ENCODE measurements at places on chromosomes 2 and 18.
A peak's percentile ranks its signal among the peaks of the same experiment; 100 is the strongest.

- DNase-seq = no peak
Measured at GRCh38 chr2:24353364-24353763, 7.0 kb downstream of the ITSN2 start.

DNA sequence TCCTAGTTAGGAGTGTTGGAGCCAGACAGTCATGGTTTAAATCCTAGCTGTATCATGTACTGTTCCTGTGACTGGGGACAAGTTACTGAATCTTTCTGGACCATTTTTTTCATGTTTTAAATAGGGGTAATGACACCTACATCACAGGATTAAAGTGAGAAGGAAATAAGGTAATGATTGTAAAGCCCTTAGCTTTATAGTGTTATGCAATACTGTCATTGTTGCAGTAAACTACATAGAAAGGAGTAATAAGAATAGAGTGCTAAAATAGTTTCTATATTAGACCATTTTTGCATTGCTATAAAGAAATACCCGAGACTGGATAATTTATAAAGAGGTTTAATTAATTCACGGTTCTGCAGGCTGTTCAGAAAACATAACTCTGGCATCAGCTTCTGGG lies 14.5 kb downstream of the AGPS start:
- no peak for DNase-seq

GRCh38 chr2:40177366-40177765 lies 274.5 kb downstream of the SLC8A1 start:
- no peak for DNase-seq

DNA sequence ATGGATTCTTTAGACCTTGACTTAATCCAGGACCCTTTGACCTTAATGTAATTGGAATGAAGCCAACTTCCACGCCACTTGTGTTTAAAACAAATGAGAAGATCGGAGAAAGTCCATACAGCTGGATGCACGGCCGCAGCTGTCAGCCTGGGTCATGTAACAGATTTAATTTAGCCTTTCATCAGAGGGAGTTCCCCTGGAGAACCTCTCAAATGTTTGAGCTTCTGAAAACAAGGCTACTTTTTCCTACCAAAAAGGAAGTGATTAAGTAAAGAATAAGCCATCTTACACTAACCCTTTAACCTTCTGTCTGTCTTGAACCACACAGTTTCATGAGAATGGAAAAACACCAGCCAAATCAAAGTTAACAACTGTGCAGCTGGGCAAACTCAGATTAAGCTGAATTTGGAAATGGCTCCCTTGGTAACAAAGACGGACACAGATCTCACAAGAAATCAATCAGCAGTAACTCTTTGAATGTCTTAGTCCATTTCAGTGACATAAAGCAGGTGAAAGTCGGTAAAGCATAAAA lies 103.6 kb downstream of the DOCK10 start:
- DNase-seq = no peak

DNA sequence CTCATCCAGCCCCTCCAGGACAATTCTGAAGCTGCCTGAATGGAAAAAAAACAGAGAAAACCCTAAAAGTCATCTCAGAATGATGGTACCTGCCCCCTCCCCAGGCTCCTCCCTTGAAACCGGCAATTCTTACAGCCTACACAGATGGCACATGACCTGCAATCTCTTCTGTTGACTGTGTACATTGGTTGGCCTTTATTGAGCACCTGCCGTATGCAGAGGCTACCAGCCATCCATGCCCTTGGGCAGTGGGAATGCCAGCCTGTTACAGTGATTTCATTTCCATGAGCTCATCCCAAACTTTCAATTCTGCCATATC lies 57.1 kb downstream of the EMX1 start:
- DNase-seq = no peak

DNA sequence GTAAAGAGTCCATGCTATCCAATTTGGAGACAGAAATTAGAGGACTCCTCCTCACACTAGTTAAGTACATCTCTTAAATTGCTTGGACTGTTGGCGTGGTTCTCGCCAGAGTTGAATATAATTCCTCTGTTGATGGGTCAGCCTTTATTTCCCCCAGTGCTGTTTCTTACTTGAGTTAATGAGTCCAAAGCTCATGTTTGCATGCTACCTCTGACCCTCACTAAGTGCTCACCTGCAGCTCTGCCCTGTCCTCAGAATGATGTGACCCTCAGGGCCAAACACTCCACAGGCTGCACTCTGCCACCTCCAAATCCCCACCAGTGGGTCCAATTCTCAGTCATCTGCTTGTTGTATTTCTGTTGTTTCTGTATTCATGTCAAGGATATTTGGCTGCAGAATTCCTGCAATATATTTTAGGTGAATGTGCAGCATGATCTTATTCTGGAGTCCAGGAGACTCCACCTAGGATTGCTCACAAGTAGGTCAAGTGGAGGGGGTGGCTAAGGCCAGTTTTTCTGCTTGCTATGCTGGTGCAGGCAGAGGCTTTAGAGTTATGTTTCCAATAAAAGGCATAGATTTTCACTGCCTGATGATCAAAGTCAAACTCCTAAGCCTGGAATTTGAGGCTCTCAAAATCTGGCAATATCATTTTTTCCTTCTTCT lies 37.8 kb downstream of the RDH14 start:
- DNase-seq = no peak

DNA sequence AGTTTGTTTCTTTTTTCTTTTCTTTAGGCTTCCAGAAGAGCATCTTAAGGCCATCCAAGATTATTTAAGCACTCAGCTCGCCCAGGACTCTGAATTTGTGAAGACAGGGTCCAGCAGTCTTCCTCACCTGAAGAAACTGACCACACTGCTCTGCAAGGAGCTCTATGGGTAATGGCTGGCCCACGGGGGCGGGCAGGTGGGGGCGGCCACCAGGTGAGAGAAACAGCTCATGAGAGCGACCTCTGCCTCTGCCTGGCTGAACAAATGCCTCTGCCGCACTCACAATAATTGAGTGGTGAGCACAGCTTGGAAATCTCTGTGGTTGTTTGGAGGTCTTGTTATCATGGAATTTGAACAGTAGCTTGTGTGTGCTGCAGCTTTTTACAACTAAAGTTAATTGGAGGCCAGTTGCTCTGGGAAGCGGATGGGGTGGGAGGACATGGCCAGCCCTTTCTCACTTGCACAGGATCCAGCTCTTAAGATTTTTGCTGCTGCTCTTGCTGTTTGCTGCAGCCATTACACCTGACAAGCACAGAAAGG lies 70.4 kb downstream of the INPP5D start:
- no peak for DNase-seq

GRCh38 chr18:26448714-26449159 lies 99.6 kb downstream of the KCTD1 start:
- DNase-seq = no peak

DNA sequence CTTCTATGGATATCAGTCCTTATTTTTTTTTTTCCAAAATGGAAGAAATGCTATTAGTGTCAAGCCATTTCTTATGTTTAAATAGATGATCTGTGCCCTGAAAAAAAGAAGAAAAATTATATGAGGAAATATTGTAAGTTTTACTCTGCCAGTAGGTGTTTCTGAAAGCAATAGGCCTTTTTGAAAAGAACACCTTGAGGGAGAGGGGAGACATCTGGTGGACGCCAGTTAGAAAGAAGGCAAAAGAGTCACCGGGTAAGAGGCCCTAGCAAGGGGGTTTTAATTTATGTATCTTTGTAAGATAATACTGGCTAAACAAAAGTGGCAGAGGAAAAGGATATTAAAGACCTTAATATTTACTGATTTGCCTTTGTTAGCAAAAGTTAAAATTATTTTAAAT lies 56.1 kb downstream of the DYNAP start:
- peak; percentile 65 for DNase-seq
